ENCODE measurements at places on chromosomes 12 and 14.

DNA sequence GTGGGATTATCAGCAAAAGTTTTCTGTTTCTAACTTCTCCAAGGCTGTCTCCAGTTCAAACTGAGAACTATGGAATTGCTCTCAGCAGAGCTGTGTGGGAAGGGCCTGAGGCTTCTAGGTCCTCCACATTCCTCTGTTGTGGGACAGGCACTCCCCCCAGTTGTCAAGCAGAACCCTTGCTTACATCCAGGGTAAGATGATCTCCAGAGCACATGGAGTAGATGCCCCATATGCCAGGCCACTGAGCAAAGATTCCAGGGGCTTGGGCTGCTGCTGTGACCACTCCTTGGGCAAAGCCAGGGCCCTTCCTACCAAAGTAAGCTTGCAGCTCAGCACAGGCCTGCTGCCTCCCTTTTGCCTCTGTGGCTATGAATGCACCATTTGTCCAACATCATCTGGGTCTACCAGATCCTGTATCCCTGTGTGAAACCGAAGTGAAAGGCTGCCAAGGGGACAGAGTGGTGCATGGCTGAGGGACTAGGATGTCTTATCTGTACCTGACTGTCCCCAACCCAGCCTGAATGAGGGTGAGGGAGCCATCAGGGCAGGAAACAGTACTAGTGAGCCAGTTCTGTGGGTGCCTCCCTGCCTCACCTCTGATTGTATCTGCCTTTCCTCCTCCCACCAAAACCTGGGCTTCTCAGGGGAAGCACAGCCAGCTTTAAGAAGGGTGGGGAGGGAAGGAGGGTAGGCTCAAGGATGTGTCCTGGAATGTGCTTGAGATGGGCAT, 13.1 kb upstream of the ESPL1 start:
- DNase-seq, result no peak

- DNase-seq, result peak; percentile 16
Observed at GRCh38 chr14:60064491-60065072, 27.1 kb upstream of the PCNX4 start.

DNA sequence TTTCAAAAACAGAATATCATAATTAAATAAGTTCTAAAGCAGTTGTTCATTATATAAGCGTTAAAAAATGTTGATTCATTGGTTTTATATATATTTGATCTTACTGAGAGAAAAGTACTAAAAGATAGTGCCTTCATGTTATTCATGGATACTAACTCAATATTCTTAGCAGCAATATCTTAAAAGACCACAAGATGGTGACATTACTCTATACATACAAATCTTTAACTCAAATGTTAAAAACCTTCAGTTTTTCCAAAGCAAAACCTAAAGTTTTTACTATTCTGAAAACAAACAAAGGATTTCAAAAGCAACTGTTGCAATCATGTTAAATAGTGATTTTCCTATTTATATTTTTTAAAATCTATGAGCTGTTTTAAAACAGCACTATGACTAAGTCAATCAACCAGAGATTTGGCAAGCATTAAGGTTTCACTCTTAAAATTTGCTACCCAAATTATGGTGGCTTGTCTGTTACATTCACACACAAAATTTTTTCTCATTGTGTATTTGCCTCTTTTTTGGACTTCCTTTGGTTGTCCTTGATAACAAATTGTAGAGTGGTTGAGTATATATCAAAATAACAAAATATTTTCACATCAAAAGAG, 50.1 kb upstream of the RERGL start:
- DNase-seq, result no peak

DNA sequence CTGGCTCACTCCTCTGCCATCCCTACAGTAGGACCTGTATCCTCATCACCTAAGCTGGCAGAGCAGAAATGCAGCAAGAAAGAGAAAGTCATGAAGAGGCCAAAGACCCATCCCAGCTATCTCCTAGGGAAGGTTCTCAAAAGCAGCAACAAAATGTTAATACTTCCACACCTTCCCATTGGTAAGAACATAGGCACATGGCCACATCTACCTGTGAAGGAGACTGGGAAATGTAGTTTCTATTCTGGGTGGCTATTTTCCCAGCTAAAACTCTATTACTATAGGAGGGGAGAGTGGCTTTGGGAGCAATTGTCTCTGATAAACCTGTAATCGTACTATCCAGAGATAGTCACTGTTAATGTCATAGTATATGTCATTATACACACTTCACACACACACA, 13.7 kb upstream of the EIF2B2 start:
- no peak for DNase-seq

DNA sequence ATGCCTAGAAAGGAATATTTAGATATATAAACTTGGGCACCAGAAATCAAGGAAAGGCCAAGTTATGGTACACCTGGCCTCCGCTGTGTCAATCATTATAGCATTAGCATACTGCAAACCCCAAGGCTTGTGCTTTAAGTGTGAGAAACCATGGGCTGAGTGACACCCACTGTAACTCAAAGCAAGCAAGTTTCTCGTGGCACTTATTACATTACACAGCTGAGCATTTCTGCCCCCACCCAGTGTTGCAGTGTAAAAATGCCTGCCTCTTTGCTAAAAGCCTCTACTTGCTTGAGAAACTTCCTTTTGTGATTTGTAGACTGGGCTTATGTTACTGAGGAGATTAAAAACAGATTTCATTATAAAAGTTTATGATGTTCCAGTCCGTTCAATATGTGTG, 122.0 kb downstream of the TGFB3 start:
- DNase-seq, result no peak

DNA sequence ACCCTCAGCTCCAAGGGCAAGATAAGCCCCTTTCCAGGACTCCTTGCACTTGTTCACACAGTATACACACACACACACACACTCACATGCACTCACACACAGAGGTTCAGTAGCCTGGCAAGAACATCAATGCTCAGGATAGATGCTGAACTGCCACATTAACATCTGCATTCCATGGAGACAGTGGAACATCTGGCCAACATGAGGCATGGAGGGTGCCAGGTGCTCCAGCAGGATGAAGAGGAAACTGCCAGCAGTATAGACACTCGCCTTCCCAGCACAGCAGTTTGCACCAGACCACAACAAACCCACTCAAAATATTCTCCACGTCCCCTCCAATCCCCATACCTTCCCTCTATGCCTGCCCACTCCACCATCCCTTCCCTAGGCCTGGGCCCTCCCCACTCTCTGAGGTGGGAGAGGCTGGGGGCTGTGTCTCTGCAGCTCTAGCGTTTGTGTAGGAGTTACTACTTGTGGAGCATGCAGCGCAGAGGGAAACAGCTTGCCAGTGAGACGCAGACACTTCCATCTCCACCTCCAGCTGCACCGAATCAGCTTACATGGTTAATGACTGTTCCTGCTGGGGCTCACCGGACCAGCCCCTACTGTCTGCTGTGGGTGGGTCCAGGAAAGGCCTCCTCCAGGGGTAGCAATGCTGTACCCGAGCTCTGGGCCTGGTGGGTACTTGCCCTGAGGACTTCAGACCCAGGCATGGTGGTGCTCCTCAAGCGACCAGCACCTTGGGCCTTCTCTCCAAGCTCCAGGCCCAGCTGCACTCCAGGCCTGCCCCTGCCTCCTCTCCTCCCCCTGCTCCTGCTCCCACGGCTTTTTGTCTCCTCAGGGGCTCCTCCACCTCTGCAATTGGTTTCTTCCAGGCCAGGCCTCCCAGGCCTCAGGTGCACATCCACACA, 18.6 kb upstream of the PLEKHG3 start:
- no peak for DNase-seq

GRCh38 chr12:19572920-19573558, 133.7 kb downstream of the AEBP2 start:
- DNase-seq, result peak; percentile 47

DNA sequence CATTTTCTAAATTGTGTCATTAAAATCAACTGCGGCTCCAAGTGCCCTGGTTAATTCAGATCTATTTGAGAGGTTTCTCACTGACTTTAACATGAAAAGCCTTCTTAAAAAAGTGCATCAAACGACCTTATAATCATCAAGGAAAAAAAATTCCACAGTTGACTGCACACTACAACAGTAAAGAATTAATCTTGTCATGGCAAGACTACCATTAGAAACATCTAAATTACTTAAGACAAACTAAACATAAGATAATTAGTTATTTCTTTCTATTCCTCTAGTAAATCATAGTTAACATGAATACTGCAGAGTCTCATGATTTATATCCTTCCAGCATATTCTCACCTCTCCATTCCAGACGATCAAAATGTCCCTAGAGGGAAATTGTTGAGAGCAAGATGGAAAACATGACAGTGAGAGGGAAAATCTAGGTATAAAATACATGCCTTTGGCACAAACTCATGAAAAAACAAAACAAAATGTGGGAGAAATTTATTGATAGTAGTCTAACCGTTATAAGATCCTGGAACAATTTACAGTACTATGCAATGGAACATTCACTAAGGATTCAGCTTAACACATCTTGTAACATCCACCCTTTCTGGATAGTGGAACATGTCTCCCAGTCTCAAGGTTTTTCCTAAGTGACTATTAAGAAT, 112.5 kb downstream of the PRKD1 start:
- no peak for DNase-seq

GRCh38 chr12:94621662-94622359, 28.5 kb downstream of the TMCC3 start:
- DNase-seq, result peak; percentile 69

GRCh38 chr14:22598099-22598895, at the start of gene ABHD4:
ABHD4 (plus strand) TSS chr14:22598300; CDS start chr14:22598307, 7 bp downstream.
- DNase-seq, result peak; percentile 40

- no peak for DNase-seq
Observed at GRCh38 chr14:39488600-39488999, 56.4 kb upstream of the FBXO33 start.

DNA sequence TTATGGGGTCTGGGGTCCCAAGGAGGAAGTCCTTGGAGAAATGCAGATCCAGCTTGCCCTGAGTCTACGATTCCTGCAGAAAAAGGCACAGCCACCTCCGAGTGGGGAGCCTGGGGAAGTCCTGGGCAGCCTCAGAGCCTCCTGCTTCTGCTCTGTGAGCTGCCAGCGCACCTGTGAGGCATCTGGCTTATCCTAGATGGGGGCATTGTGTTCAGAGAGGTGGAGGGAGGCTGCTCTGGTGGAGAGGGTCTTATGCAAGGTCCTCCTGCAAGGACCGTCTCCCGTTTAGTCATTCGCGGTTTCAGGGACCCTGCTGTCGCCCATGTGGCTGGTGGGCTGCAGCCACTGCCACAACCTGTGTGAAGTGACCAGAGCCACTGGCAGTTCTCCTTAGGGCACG, 53.0 kb upstream of the PRMT8 start:
- no peak for DNase-seq

GRCh38 chr14:100587086-100587762, at the start of gene BEGAIN:
BEGAIN (minus strand) TSS chr14:100587417; CDS start chr14:100587290, 127 bp downstream.
- no peak for DNase-seq

- DNase-seq, result no peak
Observed at GRCh38 chr14:41758011-41758665, 151.5 kb downstream of the LRFN5 start.

- DNase-seq, result no peak
Observed at GRCh38 chr14:52846591-52846990, 55.2 kb upstream of the GNPNAT1 start.

DNA sequence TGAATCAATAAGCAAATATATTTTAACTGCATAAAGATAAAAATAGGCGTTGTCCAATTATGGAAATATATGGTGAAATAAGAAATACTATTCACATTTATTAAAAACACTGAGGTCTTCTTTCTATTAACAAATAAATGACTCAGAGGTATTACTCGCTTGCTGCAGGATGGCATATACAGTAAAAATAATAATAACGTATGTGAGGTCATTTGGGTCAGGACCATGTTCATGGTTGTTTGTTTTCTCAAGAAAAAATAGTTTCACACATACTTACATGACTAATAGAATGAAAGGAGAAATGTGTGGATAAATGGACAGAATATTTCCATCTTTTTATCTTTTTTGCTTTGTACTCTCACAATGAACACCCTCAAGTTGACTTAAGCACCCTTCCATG, 46.5 kb upstream of the RTL1 start:
- DNase-seq, result no peak

DNA sequence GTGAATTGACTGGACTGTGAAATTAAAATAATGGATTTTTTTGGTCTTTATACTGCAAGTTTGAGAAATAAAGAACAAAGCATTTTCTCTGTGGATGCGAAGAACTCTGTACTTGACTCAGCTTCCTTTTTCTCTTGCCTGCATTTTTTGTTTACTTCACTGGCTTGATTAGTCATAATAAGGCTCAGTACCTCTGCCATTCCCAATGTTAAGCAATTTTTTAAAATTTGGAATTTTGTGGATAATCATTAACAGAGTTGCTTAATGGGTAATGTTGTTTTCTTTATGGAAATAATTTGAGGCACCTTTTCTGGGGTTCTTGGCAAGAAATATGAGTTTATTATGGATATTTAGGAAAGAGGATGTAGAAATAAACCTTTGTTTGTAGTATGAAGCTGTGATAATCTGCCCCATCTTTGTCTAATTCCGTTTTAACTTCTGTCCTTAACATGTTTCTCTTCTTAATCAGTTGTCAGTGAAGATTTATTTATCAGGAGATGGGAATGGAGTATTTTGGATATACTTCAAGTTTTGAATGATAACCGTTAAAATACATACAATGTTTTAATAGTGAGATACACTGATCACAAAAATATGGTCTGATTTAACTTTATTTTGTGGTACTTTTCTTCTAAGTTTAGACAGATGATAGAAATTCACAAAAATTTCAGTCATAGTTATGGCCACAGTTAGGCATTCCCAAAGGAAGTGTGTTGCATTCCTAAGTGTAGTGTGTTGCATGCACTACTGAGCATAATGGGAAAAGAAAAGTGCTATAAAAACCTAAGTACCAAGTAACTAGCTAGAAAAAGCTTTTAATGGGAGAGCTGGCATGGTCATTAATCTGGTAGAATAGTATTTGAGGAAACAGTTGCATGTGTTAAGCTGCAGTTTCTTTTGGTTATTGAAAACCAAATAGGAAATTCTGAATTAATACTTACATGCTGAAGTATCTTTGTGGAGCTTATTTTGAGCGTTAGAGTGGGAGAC, 27.7 kb downstream of the WNK1 start:
- peak; percentile 79 for DNase-seq

DNA sequence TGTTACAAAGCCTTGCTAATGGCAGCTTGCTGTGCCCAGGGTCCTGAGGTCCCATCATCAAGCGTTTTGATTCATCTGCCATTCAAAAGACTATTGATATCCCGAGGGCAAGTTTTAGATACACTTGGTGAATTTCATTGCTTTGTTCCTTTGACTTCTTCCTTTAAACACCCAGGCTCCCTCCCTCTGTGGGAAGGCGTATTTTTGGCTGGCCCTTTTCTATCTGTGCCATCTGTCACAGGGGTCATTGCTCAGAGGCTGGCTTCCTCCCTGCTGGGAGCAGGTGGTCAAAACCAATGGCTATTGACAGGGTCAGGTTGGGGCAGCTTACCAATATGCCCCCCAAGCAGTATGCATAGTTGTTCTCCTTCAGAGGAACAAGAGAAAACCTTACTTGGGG, 40.0 kb downstream of the SCN8A start:
- no peak for DNase-seq

GRCh38 chr14:93954900-93955849, 21.2 kb downstream of the ASB2 start:
- DNase-seq, result no peak
